Epithelial cell of esophagus (primary cell): ENCODE measurements at places on chromosomes 1 and 21.

DNA sequence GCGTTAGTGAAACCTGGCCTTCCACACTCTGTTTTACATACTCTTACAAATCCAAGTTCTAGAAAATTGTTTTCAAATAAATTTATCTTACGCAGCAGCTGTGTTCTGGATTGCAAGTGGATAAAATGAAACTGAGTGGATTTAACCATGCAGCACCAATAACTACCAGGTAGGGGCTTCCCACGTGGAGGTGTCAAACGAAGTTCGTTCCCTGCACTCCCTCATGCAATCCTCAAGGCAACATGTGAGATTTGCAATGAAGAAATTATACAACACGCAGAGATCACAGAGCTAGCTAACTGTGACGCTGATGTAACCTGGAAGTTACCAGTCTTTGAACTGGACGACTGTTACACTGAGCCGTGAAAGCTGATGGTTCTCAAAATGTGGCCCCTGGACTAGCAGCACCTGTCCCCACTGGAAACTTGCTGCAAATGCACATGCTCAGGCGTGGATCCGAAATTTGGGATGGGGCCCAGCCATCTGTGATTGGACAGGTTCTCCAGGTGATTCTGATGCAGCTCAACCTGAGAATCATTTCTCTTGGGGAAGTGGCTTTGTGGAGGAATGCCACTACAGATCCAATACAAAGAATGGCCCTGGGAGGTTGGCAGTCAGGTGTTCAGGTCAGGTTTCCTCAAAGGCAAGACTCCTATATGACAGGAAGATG lies 36.3 kb downstream of the RSPH1 start:
- DNase-seq, result no peak

GRCh38 chr1:206937425-206937824 lies 8.8 kb downstream of the PIGR start:
- DNase-seq, result no peak

DNA sequence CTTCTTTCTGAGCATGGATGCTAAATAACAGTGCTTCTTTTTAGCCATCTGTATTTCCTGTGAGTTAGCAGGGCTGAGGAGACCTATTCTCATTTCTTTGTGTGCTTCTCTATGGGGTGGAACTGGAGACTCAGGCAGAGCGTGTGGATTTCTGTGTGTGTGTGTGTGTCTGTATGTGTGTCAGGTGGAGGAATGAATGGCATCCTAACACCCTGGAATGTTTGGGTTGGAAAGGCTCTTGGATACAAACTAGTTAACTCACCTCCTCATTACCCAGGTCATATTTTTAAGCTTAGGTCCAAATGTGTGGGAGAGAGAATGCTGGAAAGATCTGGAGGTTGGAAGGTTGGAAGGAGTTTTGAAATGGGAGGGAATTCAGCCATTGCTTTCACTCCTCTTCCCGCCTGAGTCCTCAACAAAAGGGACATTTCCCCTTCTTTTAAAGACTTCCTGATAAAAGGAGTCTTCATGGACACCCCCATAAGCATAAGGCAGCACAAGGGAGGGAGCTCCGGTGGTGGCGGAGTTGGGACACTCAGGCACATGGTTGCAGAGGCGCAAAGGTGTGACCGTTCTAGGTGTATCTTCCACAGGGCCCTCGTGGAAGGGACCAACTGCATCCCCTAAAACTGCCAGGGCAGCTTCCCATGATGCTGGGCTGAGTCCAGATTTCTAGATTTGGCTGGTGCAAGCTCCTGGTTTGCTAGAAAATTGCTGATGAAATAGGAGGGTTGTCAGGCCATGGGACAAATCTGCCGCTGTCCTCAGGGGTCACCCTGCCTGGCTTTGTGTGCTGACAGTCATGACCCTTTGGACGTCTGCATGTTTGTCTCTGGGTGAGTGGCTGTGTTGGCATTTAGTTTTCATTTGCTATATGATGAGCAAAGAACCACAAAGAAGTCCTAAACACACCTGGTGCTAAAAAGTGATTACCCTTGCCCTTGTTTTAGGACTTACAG lies 37.6 kb downstream of the MTARC1 start:
- no peak for DNase-seq

DNA sequence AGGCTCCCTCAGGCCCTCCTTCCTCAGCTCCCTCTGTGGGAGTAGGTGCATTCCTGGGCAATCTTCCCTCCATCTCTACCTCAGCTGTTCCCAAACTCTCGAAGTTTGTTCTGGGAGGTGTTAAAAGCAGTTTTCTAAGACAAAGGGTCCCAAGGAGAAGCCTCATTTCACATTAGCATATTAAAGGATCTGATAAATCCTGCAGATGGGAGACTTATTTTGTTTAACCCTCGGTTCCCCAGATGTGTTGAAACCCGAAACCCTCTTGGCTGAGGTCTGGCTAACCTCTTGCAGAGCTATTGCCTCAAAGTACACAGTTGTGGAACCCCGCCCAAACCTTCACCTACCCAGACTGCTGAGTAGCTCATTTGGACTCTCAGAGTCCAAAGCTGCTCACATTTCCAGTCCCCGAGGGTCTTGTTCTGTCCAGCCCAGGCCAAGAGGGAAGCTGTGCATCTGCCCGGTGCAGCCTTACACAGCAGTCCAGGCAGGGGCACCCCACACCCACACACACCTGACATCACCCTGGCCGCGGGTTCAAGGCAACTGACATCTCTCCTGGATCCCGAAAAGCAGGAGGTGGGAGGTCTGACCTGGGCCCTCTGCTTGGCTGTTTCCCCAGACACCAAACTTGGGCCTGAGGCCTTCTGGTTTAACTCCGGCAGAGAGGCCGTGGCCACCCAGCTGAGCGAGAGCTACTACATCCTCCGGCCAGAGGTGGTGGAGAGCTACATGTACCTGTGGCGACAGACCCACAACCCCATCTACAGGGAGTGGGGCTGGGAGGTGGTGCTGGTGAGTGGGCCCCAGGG lies 19.5 kb upstream of the SELENON start:
- peak; percentile 42 for DNase-seq

- no peak for DNase-seq
These were observed 36.9 kb upstream of the KLHDC7A start for GRCh38 chr1:18443587-18444520.

DNA sequence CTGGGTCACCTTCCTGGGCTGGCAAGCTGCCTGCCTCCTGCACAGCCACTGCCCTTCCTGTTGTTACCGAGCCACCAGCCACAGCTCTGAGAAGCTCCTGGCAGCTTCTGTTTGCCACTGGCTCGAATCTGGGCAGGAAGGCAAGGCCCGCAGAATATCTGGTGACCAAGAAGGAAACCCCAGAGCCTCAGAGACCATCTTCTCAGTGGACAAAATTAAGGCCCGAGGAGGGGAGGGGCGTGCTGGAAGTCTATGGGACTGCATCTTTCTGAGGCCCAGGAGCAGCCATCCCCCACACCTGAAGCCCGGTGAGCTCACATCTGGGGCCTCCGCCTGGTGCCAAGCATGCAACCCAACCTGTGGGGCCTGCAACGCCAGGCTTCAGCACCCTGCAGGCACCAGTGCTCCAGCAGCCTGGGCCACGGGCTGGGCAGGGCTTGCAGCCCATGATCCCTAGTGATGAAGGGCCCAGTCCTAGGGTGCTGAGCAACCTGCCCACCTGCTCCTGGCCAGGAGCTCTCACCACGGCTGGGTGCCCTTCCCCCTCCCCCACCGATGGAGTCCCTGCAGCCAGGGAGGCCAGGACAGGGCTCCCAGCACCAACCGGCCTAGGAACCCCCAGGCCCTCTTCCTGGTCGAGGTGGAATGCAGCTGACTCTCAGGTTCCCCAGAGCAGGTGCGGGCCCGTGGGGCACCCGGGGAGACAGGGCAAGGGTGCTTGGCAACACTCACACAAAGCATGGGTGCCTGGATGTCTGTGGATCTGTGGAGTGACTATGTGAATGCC lies 879 bp downstream of the CPTP start:
- DNase-seq, result peak; percentile 73

DNA sequence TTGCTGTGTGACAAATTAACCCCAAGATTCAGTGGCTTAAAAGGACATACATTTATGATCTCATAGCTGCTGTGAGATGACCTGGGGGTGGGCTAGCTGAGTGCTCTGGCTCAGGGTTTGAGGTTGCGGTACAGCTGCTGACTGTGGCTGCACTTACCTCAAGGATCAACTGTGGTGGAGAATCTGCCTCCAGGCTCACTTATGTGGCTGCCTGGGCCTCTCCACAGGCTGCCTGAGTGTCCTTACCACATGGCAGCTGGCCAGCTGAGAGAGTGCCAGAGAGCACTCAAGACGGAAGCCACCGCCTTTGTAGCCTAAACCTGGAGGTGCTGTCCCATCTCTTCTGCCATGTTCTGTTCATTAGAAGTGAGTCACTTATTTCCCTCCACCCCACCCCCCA lies 5.7 kb downstream of the LRRC71 start:
- peak; percentile 74 for DNase-seq

GRCh38 chr1:90412563-90412962 lies 304.5 kb downstream of the BARHL2 start:
- no peak for DNase-seq

- peak; percentile 91 for DNase-seq
These were observed 97.2 kb upstream of the ARTN start for GRCh38 chr1:43836267-43836951.

GRCh38 chr1:31583082-31583994 lies 7.0 kb downstream of the TINAGL1 start:
- DNase-seq, result no peak

- no peak for DNase-seq
These were observed 91.3 kb downstream of the RPE65 start for GRCh38 chr1:68358439-68358838.

GRCh38 chr1:46969014-46969619 lies 27.8 kb upstream of the CYP4A11 start:
- no peak for DNase-seq

- no peak for DNase-seq
These were observed 44.1 kb downstream of the POFUT2 start for GRCh38 chr21:45243603-45244002.

GRCh38 chr1:42006836-42007235 lies 88.1 kb upstream of the HIVEP3 start:
- DNase-seq, result peak; percentile 53
